ENCODE measurements at places on chromosomes 7 and 10.

DNA sequence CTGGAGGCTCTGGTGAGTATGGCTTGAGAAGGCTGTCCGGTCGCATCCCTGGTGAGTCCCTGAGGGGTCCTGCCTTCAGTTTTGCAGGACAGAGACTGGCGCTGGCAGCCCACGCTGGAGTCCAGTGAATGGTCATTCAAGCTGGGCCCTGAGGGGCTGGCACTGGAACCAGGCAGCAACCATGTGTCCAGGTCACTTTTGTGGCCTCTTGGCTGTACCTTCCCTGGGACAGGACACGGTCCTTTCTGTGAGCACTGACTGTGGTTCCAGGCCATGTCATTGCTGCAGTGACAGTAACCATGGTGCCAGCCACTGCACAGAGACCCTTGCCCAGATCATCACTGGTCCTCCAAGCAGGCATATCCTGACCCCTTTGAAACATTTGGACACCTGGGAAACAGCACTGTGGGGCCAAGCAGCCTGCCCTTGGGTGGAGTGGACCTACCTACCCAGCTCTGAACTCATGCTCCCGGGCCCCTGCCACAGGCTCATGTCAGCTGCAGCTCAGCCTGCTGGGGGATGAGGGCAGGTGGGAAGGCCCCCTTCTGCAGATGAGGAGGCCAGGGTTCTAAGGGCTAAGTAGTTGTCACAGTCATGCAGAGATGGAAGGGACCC is 72.1 kb downstream of the ADCY1 start:
- no peak for DNase-seq

DNA sequence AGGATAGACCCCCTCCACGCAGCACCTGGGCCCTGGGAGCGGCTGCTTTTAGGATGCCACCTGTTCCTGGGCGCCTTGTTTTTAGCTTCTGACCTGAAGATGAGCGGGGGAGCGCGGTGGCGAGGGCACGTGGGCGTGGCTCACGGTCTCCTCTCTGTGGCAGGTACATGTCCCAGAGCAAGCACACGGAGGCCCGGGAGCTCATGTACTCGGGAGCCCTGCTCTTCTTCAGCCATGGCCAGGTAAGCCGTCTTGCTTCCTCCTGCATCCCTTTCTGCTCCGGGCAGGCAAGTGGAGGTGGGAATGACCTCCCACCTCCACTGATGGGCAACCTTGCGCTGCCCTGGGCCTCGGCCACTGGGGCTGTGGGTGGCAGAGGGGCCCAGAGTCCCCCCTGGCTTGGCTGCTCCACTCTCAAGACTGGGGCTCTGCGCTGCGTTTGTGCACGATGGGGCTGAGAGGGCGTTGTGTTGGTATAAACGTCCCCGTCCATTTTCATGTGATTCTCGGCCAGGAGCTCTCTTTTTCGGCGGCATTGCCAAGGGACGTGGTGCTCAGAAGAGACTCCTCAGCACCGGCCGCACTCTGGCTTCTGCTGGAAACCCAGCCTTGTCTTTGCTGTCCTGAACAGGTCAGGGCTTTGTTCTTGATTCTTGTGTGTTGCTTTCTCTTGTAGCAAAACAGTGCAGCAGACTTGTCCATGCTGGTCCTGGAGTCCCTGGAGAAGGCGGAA is 9.7 kb downstream of the GET4 start:
- no peak for DNase-seq

GRCh38 chr10:17273403-17273802 is 45.4 kb downstream of the VIM start:
- DNase-seq, result peak; percentile 60

GRCh38 chr7:80618096-80618495 is 20.3 kb upstream of the CD36 start:
- DNase-seq, result no peak

GRCh38 chr7:98713165-98713810 is 96.2 kb downstream of the NPTX2 start:
- DNase-seq, result no peak

DNA sequence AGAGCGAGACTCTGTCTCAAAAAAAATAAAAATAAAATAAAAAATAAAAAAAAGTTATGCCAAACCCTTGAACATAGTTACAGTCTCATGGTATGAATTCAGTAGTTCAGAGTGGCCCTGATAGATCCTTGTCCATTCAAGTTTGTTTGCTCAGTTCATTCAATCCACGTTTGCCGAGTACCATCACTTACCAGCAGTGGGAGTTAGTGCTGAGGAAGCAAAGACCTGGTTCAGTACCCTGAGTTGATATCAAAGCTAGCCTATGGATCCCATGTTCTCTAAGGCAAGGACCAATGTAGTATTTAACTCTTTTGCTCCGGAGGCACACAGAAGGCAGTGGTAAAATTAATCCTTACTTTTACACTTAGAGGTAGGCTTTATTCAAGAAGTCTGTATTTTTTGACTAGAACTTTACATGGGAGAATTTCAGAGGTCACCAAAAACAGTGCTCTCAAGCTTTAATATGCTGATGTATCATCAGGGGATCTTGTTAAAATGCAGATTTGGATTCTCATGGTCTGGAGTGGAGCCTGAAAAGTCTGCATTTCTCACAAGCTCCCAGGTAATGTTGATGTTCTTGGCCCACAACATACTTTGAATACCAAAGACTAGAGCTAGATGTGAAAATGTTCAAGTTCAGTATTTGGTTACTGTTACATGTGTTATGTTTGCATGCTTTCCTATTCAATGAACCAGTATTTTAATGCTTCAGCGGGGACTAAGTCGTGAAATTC is 38.1 kb upstream of the HBP1 start:
- no peak for DNase-seq

DNA sequence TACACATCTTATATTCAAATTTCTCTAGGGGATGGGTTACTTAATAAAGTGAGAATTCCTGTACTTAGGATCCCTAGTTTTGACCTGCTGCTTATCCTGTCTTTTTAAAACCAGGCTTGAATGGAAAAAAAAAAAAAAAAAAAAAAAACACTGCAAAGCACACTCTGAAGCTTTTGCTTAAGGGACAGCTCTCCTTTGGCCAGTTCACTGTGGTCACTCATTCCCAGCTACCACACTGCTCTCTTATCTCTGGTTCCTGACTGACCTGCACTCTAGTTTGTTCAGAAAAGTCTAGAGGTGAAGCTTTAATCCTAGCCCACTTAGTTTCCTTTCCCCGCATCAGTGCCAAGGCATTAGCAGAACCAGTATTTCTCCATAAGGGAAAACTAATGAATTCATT is 82.4 kb downstream of the CADPS2 start:
- DNase-seq, result no peak
